ENCODE measurements at places on chromosomes 11 and 22.

DNA sequence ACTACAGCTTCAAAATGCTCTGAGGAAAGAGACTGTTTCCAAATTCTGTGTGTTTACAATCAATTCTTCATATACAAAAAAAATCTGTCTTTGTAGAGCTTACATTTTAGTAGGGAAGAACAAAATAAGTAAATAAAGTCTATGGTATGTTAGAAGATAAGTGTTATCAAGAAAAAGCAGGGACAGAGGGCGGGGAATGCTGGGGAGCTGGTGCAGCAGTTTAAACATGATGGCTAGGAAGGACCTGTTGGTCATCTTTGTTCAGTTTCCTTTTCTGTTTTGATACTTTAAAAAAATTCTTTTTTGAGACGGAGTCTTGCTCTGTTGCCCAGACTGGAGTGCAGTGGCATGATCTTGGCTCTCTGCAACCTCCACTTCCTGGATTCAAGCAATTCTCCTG lies 16.1 kb downstream of the TMEM25 start:
- DNase-seq: no peak

GRCh38 chr11:30481330-30481729 lies 104.8 kb downstream of the MPPED2 start:
- DNase-seq: no peak

DNA sequence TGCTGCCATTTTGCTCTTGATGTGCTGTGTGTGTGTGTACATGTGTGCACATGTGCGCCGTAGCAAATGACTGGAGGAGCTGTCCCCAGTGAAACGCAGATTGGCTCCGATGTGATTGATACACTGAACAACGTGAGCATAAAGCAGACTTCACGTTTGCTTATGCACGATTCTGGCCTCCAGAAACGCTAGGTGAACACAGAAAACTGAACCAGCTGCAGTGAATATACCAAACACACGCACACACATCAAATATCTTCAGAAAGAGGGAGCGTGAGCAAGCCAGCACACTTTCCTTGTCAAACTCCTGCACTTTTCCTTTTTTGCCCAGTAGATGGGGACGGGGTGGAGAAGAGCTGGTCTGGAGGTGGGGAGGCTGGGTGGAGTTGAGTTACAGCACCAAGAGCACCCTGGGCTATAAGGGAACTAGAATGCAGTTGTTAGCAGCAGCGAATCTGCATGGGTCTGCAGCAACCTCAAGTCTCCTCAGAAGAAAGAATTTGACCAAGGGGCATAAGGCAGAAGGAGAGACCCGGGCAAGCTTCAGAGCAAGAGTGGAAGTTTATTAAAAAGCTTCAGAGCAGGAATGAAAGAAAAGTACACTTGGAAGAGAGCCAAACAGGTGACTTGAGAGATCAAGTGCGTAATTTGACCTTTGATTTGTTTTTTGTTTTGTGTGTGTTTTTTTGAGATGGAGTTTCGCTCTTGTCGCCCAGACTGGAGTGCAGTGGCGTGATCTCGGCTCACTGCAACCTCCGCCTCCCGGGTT lies 77.8 kb upstream of the CADM1 start:
- DNase-seq: peak; percentile 6

GRCh38 chr11:47372422-47372821 lies 5.9 kb downstream of the SPI1 start:
- no peak for DNase-seq

DNA sequence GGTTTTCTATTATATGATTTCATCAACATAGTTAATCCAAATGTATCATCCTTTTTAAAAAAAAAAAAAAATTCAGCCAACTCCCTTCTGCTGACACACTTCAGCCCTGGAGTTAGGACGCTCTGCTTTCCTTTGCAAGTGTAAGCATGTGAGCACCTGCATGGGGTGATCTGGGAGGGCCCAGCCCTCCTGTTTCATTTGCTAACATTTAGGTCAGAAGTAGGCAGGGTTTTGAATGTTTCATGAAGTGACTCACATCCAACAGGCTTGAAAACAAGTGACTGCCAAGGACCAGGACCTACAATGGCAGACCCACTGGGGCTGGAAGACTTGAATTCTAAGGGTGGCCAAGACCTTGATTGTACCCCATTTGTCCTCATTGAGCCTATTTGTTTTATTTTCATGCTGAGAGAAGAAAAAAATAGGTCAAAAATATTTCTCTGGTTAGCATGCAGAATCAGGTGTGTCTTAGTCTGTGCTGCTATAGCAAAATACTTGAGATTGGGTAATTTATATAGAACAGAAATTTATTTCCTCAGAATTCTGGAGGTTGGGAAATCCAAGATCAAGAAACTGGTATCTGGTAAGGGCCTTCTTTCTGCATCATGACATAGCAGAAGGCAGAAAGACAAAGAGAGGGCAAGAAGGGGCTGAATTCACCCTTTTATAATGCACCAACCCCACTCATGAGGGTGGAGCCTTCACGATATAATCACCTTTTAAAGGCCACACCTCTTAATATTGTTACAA lies 137.6 kb downstream of the CD44 start:
- DNase-seq: peak; percentile 13
